ENCODE measurements at places on chromosomes 5 and 9.

- DNase-seq: no peak
Observed at GRCh38 chr5:78589923-78590322, 58.6 kb downstream of the LHFPL2 start.

GRCh38 chr5:17431272-17432050, 66.6 kb upstream of the TAF11L2 start:
- no peak for DNase-seq

- no peak for DNase-seq
Observed at GRCh38 chr5:62568800-62569432, 9.7 kb upstream of the LRRC70 start.

GRCh38 chr5:3508395-3508794, 87.2 kb upstream of the IRX1 start:
- no peak for DNase-seq

DNA sequence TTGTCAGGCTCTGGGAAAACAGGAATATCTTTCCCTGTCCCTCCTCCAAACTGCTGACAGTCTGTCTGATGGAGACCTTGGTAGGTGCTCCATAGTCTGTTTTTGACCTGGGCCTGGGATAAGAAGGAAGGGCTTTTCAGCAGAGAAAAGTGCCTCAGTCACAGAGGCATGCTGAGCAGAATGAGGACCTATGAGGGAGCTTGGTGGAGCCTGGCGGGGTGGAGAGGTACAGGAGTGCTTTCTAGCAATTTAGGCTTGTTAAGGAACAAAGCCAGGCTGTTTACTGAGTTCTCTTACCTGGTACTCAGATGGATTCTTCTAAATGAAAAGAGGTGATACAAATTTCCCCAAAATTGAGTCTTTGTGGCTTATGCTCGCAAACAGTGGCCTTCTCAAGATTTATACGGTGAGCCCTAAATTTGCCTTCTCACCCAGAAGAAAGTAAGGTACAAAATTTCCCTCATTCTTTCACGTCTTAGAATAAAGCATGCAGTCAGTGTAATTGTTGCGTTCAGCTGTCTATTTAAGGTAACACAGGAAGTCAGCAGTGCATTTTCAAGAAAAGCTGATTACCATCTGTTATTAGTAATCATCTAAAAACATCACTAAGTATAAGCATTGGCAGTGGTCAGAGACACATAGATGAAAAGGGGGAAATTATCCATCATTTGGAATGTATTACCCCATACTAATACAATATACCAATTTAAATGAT, 28.6 kb upstream of the IL13 start:
- no peak for DNase-seq

- no peak for DNase-seq
Observed at GRCh38 chr9:37565661-37566618, 10.2 kb downstream of the FBXO10 start.

- no peak for DNase-seq
Observed at GRCh38 chr5:400282-401145, 42.5 kb upstream of the EXOC3 start.

GRCh38 chr9:133706307-133707050, 31.7 kb downstream of the SARDH start:
- DNase-seq: no peak

DNA sequence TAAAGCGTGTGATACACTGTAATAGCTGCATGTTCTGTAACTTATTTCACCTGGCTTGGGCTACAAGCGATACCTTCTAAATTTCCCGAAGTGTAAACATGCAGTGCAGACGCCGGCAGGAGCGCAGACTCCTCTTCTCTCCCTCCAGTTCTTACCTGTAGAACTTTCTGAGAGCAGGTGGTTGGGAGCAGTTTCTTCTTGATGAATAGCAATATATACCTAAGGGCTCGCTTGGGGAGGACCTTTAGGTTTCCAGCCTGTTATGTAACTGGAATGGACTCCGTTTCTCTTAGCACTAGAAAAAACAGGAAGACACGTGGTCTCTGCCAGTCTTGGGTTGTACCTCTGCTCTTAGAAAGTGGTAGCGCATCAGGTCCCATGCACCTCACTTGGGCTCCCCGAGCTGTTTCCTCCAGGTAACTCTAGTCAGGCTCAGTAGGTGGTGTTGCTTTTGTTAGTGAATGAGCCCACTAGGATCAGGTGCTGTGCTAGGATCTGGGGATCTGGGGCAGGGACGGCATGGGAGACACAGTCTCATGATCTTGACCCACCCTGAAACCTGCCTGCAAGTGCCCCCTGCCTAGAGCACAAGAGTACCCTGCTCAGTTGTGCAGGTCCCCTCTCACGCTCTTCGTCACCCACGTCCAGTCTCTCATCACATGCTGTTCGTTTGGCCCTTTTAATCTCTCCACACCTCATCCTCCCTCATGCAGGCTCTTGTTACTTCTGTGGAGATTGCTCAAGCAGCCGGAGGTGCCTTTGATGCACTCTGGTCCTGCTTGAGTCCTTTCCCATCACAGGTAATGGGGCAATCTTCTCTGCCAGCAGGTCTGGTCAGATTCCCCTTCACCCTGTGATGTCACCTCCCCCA, 2.8 kb downstream of the TENT4A start:
- no peak for DNase-seq

Measured in stimulated activated CD8-positive, alpha-beta memory T cell treated with anti-CD3 and anti-CD28 coated beads, Interleukin-4, amount 100 ng/mL, for 4 hours (primary cell).